ENCODE measurements at places on chromosomes 2 and 18.

DNA sequence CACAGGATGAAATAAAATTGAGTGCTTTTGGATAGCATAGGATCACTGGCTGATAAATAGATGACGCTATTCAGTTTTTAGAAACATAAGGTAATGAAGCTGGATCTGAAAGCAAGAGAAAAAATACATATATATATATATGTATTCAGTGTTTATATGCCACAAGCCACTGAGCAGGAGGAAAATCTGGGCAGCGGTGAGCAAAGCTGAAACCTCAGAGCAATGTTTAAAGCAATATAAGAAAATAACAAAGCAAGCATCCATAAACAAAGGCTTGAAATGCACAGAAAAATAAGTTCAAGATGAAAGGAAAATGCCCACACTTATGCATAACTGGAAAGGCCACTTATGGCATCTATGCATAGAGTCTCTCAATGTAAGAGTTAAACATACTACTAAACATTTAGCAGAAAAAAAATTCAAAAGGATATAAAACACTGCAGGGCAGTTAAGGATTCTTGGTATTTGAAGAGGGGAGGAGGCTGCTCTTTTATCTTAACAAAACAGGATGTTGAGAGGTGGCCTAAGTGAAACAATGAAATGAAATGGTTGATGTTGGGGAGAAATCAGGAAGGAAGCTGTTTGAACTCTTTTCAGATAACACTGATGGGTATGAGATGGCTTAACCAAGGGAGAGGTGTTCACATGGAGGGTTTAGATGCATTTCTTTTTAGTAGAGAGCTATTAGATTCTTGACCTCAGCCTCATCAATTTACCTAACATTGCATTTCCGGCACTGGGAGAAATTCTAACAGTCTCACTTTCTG lies 129.1 kb downstream of the ARHGAP15 start:
- peak; percentile 24 for DNase-seq

GRCh38 chr2:32864334-32865111 lies 82.2 kb upstream of the LTBP1 start:
- DNase-seq = no peak

- DNase-seq = no peak
These were observed 188.6 kb upstream of the FN1 start for GRCh38 chr2:215624423-215624829.

- peak; percentile 88 for DNase-seq
These were observed 68.0 kb downstream of the ZFP36L2 start for GRCh38 chr2:43158259-43158880.

DNA sequence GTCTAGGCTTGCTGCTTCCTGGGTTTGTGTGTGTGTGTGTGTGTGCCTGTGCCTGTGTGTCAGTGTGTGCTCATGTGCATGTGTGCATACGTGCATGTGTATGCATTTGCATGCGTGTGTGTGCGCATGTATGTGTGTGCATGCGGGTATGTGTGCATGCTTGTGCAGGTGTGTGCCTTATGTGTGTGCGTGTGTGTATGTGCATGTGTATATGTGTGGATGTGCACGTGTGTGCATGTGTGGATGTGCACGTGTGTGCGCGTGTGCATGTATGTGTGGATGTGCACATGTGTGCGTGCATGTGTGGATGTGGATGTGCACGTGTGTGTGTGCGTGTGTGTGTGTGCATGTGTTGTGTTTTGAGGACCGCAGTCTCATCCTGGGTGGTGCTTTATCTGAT lies 42.8 kb downstream of the LPIN1 start:
- no peak for DNase-seq

- no peak for DNase-seq
These were observed 134.8 kb downstream of the RAPGEF4 start for GRCh38 chr2:172870396-172870795.

DNA sequence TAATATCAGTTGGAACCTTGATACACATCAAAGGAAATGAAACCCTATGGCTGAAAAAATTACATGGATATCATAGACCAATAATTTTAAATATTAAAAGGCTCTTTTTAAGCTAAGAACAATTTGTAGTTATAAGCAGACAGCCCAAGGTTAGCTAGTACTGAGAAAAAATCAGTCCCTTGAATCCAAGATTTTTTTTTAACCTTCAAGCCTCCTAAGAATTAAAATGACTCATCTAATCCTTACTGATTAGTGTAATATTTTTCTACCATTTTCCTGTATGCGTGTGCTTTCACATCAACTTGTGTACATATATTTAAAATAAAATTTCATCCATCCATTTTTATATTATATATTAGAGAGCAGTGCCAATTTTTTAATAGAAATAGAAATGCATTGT lies 1004.9 kb upstream of the ZEB2 start:
- DNase-seq = no peak

DNA sequence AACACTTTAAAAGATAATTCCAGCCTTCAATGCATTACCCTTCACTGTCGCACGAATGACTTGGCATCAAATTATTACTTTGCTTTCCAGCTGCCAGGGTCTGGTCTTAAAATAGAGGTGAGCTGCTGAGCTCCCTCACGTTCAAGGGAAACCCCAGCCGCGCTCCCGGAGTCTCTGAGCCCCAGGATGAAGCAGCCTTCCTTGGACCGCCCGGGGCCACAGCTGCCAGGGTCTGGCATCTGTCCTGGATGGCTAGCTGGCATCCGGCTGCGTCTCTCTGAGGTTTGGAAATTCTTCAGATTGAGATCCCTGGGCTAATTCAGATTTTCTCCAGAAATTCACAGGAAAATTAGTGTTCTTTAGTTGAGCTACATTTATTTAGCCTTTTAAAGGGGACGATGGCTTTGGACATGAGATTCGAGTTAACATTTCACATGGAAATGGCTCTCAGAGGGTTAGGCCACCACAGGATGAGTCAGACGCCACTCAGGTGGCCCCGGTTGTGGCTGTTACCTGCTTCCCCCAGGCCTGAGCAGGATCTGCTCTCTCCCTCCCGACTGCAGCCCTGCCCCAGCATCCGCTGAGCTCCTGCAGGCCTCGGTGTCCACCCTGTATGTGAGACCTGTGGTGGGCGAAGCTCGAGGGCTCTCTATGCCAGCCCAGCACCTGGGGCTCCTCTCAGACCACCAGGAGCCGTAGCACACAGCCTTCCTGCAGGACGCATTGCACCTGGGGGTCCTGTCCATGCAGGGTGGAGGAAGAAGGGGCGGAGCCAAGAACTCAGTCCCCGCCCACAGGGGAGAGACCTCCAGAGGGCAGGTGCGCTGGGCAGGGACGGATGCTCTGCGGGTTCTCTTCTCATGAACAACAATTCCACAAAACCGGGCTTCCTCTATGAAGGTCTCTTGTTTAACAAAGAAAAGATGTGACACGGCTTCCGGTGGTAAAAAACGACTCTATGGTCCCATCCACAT lies 255.5 kb downstream of the TWIST2 start:
- DNase-seq = no peak

- DNase-seq = no peak
These were observed 15.6 kb upstream of the INO80C start for GRCh38 chr18:35513181-35513936.

- no peak for DNase-seq
These were observed 529.2 kb upstream of the LINC00305 start for GRCh38 chr18:64678048-64678447.

DNA sequence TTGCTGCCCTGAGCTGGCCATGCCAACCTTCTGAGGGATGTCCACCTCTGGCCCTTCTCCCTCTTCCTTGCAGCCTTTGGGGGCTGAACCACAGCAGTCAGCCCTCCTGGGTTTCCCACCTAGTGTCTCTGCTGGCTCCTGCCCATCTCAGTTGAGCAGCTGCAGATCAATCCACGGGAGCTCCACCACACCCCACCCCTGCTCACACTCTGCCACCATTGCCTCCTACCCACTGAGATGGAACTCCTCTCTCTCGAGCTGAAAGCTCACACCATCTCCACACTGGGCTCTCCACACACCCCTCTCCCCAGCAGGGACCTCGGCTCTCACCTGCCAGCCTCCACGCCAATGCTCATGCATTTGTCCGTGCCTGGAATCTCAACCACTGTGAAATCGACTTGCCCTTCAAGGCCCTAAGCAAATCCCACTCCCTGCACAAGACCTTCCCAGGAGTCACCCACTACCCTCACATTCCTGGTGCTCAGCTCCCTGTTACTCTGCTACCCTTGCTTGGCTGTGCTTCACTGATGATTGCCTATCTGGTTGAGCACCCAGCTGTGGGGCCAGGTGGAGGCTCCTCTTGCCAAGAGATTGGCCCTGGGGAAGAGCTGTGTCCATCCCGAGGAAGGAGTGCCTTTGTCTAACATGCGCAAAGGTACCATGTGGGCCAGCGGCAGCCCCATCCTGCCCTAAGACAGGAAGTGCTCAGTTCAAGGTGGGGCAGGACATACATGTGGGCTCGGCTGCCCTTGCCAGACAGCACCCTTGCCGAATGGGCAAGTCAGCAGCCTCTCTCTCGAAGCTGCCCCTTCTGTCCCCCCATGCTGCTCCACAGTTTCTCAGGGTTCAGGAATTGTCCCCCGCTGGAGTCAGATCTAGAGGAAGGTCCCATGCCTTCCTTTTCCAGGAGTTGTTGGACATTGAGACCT lies 208.7 kb downstream of the CYP26B1 start:
- DNase-seq = no peak

DNA sequence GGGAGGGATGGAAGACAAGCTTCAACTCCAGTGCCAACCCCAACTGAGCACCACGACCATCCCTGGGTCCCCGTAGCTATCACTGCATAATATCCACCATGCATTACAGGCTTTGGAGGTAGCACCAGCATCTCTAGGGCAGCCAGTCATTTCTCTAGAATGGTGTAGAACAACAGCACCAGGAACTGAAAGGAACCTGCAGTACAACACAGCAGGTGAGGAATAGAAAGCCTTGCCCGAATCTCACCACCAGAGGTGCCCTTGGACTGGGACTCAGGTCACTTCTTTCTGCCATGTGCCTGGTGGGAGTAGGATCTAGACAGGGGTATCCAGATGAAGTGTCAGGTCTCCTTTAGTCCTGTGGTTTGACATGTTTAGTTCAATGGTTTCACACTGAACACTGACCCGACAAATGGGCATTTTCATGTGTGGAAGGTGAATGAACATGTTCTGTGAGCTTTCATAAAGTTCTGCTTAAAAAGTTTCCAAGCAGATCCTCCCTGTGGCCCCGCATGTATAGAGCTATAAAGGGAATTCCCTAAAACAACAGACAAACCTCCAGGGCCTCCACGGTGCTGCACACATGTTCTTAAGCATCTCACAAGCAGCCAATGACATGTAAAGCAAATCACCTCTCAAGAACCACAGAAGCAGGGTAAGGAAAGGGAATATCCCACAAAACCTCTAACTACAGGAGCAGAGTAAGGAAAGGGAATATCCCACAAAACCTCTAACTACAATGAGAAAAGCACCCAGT lies 208.3 kb downstream of the AFF3 start:
- no peak for DNase-seq

DNA sequence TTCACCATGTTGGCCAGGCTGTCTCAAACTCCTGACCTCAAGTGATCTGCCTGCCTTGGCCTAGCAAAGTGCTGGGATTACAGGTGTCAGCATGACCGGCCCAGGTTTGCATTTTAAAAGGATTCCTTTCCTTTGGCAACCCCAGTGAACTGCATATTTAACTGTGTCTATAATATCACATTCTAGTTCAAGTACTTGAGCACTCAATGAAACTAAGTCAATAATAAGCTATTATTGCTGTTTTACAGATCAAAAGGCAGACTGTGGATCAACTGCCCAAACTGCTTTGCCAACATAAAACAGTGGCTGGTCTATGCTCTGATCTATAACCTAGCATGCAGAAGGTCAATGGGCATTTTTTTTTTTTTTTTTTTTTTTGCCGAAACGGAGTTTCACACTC lies 144.5 kb downstream of the USP34 start:
- no peak for DNase-seq

DNA sequence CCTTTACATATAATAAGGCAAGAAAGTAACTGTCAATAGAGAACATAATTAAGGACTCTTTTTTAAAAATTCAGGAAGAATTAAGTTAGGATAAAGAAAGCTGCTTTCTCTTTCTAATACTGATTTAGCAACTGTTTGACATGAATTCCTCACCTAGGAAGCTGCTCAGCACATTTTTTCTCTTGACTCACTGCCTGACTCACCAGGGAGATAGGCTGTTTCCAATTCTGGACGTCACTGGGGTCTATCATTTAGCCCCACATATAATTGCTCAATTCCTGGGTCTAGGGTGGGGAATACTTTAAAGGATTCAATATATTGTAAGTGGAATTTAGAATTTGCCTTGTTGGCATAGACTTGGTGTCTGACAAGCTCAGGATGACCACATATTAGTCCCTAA lies 50.8 kb upstream of the UGP2 start:
- no peak for DNase-seq

DNA sequence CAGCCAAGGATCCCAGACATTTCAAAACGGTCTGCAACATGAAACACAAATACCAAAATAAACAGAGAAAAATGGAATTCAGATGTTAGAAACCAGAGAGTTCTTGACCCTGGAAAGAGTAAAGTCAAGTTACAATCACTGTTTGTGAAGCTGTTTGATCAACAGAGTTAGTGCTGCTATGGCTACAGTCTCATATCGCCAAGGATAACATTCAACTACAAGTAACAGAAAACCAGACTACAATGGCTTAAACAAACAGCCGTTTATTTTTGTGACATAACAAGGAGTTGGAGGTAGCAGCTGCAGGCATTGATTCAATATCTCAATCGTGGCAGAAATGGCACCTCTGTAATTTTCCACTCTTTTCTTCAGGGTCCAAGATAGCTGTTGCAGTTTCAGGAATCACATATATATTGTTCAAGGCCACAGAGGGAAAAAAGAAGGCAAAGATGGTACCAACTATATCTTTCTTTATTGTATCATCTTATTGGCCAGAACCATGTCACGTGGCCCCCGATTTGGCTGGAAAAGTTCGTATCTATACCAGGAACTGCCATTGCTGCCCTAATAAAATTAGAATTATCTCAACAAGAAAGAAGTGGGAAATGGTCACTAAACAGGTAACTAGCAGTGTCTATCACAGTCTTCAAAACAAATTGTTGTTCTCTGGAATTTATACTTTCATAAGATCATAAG lies 17.7 kb upstream of the HNRNPLL start:
- DNase-seq = no peak

DNA sequence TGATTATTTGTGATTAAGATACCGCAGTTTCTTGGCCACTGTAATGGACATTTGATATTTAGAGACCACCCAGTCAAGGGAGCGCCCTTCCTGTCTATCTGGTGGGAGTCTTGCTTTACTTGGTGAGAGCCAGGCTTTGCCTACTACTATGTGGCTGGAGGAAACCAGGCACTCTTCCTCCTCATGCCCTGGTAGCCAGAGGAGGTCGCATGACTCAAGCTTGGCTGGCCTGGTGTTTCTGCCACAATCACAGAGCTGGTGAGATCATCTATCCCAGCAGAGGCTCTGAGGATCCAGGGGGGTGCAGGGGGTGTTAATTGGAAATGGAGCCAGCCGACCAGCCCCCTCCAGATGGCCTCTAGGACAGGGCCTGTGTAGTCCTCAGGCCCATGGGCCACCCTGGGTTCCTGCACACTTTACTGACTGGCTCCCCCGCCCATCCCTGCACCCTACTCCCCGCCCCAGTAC lies 46.8 kb upstream of the BIN1 start:
- no peak for DNase-seq

DNA sequence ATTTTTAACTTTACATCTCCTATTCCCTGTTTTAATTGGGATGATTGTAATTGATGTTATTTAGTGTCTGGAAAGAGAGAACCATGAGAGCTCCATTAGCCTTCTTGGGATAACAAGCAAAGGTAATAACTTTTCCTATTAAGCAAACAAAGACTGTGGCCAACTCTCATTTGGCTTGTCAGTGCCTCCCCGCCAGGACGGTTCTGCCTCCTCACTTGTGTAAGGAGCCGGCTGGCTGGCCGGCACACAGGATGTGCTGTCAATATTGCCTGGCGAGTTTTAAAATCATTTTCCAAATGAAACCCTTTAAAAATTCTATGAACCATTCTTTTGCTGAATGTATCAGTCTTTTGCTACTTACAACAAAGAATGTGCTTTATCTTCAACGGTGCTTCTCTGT lies 898.3 kb downstream of the CPS1 start:
- no peak for DNase-seq
